ENCODE measurements at places on chromosomes 16 and 17.
A peak's percentile ranks its signal among the peaks of the same experiment; 100 is the strongest.

- no peak for DNase-seq
These were observed 61.5 kb upstream of the CDH5 start for GRCh38 chr16:66304961-66305360.

- DNase-seq = no peak
These were observed 326.6 kb downstream of the PHKB start for GRCh38 chr16:47787696-47788095.

DNA sequence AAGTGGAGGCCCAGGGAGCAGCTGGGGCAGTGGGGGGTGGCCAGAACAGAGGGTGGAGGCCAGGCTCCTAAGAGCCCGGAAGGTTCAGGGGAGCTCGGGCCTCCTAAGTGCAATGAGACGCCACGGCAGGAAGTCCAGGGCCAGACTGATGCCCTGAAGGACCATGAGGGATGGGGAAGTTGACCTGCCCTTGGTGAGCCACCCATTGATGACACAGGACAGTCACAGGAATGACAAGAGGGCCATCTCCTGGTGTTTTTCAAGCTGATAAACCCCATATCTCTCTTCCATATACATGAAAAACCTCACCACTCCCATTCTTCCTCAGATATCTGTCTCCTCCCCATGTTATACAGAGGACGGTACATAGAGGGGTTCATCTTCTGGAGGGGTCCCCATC, 5.8 kb upstream of the MRPL58 start:
- DNase-seq = no peak

DNA sequence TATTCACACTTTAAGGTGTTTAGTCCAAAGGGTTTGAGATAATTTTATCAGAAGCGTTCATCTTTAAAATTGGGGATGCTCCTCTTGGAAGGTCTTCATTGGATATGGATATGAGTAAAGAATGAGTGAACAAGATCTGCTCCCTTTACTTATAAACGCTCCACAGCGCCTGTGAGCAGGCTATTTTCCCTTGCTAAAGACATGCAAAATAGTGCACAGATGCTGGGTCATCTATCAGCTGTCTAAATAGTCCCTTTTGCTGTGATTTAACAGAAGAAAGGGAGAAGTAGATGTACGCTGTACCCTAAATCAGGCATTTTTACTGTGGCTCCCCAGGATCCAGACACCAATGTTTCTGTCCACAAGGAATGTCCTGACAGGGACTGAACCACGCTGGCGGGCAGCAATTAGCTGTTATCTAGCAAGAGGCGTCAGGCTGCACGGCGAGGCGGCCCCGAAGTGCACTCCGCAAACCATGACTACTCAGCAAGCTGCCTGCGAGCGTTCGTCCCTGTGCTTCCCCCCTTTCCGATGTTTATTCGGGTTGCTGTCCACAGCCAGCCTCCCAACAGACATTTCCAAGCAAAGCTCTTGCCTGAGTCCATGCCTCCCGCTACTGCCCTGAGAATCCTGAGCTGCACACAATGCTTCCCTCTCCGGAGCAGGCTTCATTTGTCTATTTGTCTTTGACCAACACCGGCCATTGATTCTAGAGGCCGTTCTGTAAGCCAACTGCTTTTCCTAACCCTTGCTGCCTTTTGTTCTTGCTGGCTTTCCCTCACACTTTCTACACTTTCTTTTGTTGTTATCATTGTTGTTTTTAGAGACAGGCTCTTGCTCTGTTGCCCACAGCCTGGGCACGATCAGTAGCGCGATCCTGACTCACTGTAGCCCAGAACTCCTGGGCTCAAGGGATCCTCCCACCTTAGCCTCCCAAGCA, 55.7 kb upstream of the CNEP1R1 start:
- no peak for DNase-seq

DNA sequence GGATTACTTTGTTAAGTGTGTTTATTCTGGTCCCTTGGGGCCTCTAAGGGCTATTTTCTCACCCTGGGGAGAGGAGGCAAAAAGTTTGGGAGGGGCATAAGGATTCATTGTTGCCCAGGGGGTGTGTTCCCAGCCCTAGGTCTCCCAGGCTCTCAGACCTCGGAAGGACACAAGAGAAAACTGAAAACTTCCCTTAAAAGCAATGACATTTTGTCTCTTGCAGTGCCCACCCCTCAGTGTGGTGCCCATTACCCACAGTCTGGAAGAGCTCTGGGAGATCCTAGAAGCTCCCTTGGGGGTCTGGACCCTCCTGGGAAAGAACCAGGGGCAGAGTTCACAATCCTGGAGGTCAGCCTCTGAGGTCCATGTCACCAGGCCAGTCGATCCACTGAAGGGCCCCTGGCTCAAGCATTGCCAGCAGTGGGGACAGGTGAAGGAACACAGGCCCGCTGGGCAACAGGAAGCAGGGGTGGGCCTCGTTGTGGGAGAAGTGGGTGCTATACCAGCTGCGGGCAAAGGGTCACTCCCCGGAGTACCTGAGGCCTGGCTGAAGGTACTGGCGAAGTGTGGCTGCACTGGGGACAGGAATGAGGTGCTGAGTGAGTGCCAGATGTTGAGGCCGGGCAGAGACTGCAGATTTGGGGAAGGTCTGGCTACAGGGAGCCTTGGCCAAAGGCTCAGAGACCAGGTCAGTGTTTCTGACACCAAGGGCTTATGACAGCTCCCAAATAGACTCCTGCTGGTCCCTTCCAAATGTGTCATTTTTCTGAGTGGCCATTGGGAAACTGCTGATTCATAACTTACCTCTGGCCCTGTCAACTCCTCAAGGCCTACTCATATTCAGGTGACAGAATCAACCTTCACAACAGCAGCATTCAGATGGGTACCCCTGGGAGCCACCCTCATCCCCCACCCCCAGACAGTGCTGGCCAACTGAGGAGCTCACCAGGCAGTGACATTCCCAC, 4.6 kb upstream of the ZNF747 start:
- no peak for DNase-seq

GRCh38 chr16:22264786-22265185, 32.4 kb upstream of the POLR3E start:
- no peak for DNase-seq

GRCh38 chr16:57530104-57530521, 6.3 kb downstream of the CCDC102A start:
- no peak for DNase-seq

- DNase-seq = no peak
These were observed 1.6 kb downstream of the MLLT6 start for GRCh38 chr17:38706505-38707216.

- DNase-seq = no peak
These were observed 125.4 kb downstream of the MGAT5B start for GRCh38 chr17:76993651-76994050.

- DNase-seq = no peak
These were observed 73.4 kb downstream of the HELZ start for GRCh38 chr17:67171560-67171959.

GRCh38 chr17:42484304-42484703, 25.6 kb downstream of the ATP6V0A1 start:
- DNase-seq = peak; percentile 59

DNA sequence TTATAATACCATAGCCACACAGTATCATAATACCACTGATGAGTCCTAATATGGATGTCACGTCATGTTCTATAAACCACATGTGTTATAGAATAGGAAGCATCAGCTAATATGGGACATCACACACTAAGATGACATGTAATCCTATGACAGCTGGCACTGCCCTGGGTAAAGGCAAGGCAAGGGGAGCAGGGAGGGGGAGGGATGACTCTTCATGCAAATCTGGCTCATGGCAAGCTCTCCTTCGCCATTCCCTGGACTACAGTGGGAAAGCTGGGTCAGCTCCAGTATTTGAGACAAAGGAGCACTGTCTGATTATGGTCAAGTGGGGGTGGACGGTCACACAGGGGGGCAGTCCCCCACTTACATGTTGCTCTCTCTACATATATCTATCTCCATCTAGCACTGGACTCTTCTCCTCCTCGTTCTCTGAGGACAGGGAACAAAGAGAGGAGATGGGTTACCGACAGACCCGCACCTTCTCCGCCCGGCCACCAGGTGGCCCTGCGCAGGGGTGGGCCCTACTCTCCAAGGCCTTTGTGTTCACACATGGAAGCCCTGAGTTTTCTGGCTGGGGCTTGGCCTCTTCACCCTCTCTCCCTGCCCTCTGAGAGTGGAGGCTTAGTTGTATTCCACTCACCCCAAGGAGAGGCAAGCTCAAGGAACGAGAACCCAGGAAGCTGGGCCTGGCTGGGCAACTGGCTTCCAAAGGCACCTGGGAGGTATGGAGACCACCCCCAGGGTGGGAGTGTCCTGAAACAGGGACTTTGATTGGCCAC, 23.4 kb upstream of the MPO start:
- DNase-seq = peak; percentile 8

GRCh38 chr17:29021226-29021625, 15.4 kb upstream of the SEZ6 start:
- no peak for DNase-seq

DNA sequence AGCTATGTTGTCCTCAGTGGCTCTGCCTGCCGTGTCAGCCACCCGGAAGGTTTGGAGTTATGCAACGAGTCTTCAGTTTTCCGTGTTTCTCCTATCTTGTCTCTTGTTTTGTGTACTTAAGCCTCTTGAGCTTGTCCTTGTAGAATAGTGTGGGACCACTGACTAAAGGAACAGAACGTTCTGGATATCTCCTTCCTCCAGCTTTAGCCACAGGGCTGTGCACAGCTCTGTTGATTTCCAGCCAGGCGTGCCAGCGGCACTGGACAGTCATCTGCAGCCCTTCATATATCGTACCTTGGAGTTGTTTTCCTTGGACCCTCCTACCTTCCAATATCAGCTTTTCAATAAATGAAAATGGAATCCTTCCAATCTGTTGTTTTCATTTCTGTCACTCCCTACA, 39.8 kb downstream of the TMEM11 start:
- DNase-seq = no peak

- no peak for DNase-seq
These were observed 81.6 kb upstream of the CACNG5 start for GRCh38 chr17:66753126-66753920.

- DNase-seq = no peak
These were observed 174.8 kb downstream of the NTN1 start for GRCh38 chr17:9195961-9196670.

- no peak for DNase-seq
These were observed 2.0 kb upstream of the CD300H start for GRCh38 chr17:74569020-74570003.

DNA sequence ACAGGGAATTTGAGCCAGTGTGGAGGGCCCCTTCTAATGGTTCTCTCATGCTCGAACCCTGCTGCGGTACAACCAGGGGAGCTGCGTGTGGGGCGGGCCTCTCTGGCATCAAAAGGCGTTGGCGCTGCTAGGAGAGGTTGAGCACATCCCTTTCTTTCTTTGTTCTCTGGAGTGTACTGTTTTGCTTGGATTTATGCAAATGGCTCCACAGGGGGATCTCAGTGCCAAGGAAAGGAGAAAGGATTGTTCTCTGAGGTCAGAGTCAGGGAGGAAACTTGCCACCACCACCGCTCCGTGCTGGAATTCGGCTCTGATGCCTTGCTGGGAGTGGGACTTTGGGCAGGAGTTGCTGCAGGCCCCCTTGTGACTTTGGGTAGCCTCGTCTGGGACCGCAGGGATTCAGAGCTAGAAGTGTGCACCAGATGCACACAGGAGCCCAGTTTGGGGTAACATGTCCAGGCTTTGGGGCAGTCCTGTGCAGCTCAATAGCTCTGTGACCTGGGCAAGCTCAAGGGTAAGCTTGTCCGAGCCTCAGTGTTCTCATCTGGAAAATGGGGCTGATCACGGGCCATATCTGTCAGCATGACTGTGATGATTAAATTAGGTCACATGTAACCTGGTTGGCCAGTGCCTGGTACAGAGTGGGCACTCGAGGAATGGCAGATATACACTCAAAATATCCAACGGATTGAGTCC, 353.0 kb upstream of the EEF2KMT start:
- no peak for DNase-seq

GRCh38 chr17:51499897-51500296, 239.6 kb downstream of the UTP18 start:
- DNase-seq = no peak

- no peak for DNase-seq
These were observed 26.4 kb upstream of the BEAN1 start for GRCh38 chr16:66400503-66401380.

DNA sequence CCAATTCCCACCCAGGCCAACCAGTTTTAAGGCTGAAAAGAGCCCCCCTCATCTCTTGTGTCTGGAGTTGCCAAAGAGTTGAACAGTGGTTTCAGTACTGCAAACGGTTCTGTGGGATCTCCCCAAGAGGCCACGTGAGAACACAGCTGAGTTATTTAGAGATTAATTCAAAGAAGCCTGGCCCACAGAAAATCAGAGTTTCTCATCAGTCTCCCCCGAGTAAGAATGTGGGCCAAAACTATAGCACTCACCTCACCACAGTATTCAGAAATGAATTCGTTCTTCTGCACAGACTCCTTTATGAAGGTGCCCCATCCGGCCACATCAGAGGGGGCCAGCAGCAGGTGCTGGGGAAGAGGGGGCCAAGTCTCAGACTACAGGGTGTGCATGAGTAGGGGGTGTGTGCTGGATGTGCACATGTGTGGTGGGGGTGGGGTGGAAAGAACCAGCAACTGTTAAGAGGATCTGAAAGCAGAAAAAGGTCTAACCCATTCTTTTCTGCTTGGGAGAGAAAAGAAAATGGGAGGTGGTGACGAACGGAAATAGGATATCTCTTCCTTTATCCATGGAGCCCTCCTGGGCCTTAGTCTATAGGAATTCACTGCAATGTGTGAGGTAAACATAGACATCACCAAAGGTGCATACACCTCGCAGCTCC, 22.6 kb downstream of the CNTNAP1 start:
- DNase-seq = peak; percentile 45

- DNase-seq = no peak
These were observed 180.7 kb upstream of the CACNG5 start for GRCh38 chr17:66654106-66654740.

DNA sequence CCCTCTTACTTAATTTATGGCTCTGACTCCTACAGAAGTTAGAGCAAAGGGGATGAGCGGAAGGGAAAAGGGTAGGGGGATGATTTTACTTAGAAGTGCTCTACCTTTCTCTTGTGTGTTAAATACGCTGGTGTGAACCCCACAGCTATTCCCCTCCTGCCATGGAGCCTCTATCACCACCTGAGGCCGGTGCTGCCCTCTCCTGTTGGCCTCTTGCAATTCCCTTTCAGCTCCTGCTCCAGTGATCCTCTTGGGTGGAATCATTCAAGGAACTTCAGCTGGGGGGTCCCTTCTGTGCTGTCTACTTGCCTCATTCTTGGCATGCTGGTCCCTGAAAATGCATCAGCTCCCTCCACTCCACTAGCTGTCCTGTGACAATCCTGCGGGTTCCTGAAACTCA, 41.8 kb upstream of the CDH8 start:
- DNase-seq = no peak

GRCh38 chr17:18261146-18261515, 669 bp downstream of the MIEF2 start:
- no peak for DNase-seq
